ENCODE measurements at places on chromosomes 13 and 19.

GRCh38 chr19:13530720-13531119 is 24.4 kb upstream of the CACNA1A start:
- DNase-seq, result no peak

GRCh38 chr19:33416307-33417215 is 43.1 kb downstream of the CEBPG start:
- DNase-seq, result no peak

GRCh38 chr13:99228737-99229691 is 28.4 kb downstream of the UBAC2 start:
- no peak for DNase-seq

DNA sequence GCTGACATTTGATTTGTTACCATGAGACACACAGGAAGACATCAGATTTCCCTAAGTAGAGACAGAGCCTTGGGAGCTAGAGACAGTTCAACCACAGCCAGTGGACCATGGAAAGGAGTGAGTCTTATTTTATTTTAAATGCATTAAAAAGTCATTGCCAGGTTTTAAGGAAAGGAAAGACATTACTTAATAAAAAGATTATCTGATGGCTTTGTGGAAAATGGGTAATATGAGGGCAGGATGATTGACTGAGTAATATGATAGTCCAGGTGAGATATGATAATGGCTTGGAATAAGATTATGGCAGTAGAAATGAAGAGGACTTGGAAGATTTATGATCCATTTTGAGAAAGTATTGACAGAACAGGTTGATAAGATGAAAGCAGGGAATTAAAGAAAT is 580.1 kb downstream of the GPC5 start:
- DNase-seq, result no peak

DNA sequence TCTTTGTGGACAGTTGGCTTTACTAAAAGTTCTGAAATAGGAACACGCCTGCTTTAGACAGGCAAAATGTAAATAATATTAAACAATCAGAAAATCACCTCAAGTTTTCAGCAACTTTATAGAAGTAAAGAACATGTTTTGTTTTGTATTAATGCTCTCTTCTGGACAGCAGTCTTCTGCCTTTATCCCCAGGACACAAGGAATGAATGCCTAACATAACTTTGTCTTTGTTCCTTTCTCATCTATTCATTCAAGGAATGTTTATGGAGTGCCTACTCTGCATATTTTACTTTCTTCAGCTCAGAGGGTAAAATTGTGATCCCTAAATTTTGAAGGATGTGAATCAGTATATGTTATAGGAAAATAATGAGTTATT is 325.4 kb downstream of the FOXO1 start:
- no peak for DNase-seq

DNA sequence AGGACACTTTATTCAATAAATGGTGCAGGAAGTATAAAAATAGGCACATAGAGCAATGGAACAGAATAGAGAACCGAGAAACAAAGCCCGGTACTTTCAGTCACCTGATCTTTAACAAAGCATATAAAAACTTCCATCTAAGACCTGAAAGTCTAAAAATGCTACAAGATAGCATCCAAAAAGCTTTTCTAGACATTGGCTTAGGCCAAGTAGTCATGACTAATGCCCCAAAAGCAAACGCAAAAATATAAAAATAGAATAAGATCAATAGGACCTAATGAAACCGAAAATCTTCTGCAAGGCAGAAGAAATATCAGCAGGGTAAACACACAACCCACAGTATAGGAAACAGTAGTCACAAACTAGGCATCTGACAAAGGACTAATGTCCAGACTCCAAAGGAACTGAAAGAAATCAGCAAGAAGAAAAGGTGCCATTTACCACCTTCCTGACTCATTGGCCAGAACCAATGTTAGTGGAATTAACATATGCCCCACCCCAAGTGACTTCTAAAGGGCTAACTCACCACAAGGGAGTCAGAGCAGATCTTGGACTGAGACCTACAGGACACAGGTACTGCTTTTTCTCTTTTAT is 40.8 kb upstream of the CEACAM21 start:
- DNase-seq, result no peak

- no peak for DNase-seq
These were observed 2.8 kb upstream of the ZNF543 start for GRCh38 chr19:57317503-57317902.

- DNase-seq, result no peak
These were observed 1375.6 kb downstream of the EFNB2 start for GRCh38 chr13:105159841-105160240.

GRCh38 chr13:34207334-34207733 is 389.4 kb downstream of the RFC3 start:
- no peak for DNase-seq

DNA sequence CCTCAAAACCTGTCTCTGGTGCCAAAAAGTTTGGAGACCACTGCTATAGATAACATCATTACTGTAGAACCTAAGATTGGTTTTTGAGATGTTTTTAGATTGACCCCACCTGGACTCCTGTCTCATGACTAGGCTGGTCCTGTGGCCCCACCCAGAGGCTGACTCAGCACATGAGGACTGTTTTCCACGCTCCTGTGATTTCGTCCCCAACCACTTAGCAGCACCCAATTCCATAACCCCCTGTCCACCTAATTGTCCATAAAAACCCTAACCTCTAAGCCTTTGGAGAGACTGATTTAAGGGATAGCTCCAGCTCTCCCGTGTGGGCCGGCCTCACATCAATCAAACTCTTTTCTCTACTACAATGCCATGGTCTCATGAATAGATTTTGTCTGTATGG is 25.6 kb upstream of the GAS6 start:
- no peak for DNase-seq

DNA sequence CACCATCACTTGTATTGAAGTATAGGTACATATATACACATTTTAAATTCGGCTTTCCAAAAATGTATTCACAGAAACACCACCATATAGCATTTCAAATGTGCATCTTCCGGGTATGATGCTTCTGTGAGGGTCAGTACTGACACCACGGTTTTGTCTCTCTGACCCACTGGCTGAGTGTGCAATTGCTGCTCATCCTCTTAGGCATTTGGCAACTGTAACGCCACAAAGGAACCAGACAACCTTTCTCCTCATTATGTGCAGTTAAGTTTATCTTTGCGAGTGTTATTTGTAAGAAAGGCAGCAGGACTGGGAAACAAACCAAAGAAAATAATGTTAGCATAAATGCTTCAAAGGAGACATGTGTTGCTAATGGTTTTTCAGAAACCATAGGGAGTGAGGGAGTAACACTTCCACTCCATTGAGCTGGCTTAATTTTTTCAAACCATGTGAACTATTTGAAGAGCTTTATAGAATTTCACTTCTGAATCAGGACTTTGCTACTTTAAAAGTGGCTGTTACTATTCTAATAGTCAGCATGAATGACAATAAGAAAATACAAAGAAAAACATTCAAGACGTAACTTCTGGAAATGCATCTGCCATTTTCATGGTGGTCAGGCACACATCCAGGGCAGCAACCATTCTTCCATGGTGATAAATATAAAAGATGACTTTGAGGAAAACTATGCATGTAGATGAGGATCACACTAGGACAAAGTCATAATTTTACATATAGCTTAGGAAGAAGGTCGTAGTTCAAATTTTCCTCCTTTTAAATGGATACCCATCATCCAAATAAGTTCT is 423.3 kb downstream of the MZT1 start:
- no peak for DNase-seq

DNA sequence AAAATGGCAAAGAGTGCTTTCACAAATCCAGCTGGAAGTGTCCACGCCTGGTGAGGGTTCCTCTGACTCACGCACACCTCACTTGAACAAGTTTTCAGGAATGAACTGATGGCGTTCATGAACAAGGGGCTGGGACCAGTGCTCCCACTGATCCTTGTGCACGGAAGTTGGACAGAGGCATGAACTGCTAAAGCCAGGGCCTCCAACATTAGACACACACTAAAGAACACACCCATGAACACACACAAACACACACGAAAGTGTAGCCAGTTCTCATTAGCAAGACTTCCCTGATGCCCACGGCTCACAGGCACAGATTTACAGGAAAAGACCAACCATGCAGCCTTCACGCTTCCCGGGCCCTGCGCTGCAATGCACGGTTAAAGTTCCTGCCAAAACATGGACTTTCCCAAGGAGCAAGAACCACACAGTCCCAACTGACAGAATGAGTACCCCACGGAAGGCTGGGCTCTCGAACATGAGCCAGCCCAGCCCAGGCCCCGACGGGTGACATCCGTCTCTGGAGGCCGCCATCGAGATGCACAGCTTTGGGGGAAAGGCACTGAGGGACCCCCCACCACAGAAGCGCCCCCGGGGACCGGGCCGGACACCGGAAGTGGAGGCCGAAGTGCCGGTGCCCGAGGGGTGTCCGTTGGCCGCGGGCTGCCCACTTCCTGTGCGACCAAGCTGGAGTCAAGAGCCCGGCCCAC is 808 bp downstream of the DNMT1 start:
- DNase-seq, result no peak

DNA sequence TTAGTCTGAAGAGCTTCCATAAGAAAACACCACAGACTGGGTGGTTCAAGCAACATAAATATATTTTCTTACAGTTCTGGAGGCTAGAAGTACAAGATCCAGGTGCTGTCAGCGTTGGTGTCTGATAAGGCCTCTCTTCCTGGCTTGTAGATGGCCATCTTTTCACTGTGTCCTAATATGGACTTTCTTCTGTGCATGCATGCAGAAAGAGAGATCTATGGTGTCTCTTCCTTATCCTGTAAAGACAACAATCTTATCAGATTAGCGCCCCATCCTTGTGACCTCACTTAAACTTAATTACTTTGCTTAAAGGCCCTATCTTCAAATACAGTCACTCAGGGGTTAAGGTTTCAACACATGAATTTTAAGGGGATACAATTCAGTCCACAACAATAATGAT is 14.1 kb upstream of the NDFIP2 start:
- DNase-seq, result no peak

DNA sequence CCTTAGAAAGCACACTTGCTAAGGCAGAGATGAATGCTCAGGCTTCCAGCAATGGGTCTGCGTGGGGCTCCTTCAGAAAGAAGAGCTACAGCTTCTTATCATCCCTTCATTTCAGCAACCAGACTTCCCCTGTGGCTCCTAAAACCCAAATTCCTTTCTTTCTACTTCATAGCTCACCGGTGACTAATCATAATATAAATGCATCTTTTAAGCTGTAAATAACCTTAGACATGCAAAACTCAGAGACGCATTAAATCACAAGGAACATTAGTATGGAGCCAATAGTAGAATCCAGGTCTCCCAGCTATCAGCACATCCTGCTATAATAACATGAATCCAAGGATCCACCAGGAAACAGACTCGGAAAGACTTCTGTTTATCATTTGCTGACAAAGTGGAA is 375.6 kb downstream of the COG6 start:
- DNase-seq, result no peak

GRCh38 chr13:85772367-85772766 is 26.9 kb downstream of the SLITRK6 start:
- DNase-seq, result no peak

DNA sequence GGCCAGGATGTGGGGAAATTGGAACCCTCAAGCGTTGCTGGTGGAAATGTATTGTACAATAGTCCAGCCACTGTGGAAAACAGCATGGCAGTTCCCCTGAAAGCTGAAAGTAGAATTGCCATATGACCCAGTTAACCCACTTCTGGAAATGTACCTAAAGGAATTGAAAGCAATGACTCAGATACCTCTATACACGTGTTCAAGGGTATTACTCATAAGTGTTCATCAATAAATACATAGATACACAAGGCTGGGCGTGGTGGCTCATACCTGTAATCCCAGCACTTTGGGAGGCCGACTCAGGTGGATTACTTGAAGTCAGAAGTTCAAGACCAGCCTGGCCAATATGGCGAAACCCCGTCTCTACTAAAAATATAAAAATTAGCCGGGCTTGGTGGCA is 71.9 kb upstream of the IRS2 start:
- DNase-seq, result no peak

DNA sequence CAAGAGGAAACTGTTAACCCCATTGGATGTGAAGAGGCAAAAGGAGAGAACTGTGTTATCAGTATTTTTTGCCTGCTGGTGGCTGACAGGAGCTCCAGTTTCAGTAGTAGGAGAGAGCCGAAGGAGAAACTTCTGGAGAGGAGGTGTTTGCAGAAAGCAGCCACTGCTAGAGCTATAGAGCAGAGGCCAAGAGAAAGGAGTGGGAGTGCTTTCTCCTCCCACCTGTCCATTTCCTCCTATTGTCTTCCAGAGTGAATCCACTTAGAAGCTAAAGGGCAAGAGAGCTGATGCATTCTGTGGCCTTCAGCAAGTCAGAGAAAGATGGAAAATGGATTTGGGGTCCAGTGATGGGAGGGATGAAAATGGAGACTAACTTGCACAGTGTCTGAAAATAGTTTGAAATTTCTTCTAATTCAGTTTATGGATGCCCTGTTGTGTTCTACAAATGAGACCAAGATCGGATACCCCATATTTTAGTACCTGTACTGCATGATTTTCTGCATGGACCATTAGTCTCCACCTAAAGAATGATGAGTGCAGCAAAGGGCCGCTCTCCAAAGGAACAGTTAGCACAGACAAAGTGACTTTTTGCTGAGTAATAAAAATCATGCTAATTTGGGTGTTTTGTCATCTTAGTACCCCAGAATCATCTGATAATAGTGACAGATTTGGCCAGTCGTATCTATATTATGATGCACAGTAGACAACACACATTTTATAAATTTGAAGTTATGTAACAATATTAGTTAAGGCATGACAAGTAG is 10.7 kb downstream of the HS6ST3 start:
- DNase-seq, result no peak

DNA sequence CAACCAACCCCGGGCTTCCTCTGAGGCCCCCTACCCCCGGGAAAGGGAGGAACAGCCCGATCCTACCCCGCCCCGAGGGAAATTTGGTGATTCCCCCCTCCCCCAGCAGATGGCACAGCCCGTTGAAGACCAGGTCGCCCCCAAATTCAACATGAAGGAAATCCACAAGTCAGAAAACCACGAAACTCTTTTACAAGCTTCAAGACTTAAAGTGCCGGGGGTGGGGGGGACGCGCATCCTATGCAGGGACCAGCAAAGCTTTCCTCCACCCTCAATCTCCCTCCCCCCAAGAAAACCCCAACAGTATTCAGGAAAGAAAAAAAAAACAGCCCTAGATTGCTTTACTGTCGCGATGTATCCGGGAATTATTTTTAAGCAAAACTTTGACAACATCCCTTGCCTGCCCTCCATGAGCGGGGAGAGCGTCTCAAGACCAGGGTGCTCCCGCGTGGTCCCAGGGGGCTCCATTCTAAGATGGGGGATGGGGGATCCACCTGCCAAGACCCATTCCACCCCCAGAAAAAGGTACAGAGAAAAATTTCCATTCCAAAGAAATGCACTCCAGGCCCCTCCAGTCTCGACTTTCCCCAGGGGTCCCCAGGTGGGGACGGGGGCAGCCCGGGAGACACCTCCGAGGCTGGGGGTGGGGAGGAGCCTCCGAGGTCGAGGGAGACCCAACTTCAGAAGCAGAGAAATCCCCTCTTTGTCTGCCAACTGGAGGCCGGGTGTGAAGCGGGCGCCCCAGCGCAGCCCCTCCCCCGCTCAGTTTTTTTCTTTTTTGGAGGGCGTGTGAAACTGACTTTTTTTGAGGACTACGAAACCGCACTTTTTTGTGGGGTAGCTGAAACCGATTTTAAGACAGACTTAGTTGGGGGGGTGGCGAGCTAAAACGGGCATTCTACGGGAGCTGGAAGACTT is 1.5 kb downstream of the TCF3 start:
- no peak for DNase-seq

Data from vagina (tissue), 2 donors.